ENCODE measurements at places on chromosomes 13 and 19.

DNA sequence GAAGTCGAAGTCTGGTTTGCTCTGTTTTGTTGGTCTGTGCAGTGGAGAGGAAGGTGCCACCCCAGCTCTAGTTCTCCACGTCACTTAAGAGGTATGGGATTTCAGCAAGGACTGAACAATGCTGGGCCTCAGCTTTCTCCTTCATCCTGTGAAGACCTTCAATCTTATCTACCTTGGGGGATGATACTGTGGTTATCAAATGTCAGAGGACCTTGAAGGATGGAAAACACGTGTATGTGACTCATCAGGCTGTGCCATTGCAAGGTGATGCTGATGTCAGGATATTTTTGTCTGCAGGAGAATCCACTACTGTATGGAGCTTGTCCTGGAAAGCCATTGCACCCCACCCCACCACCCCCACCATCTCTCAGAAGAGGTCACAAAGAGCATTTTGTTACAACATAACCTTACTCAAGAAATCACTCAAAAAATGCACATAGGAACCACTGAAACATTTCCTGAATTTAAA, 81.4 kb upstream of the UQCRFS1 start:
- no peak for DNase-seq

- no peak for DNase-seq
These were observed 195.4 kb downstream of the LACC1 start for GRCh38 chr13:44075113-44075512.

DNA sequence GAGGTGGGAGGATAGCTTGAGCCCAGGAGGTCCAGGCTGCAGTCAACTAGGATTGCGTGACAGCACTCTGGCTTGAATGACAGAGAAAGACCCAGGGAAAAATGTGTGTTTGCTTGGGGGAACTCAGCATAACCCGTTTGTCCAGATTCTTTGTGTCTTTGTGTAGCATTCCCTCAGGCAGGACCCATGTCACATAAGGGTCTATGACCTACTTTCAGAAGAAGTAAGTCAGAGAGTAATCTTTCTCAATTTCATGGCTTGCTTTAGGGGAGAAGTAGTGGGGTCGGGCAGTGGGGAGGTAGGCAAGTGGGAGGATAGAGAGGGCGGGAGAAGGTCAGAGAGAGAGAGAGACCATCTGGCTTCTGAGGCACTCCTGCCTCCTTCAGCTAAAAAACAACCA, 11.9 kb upstream of the PSPC1 start:
- no peak for DNase-seq

DNA sequence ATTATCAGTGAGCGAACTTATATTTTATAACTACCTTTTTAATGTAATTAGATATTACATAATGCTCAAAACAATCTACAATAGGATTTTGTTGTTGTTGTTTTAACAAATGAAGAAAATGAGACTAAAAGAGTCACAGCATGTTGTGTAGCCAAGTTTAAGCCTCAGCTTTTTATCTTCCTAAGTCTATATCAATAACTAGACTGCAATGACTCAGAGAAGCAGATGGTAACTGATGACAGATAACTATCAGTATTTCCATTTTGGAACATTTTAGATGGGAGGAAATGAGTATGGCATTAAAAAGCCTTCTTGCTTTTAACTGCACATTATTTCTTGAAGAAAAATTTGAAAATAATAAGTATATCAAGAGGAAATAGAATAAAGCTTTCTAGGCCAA, 825.2 kb downstream of the SLITRK1 start:
- DNase-seq: no peak

DNA sequence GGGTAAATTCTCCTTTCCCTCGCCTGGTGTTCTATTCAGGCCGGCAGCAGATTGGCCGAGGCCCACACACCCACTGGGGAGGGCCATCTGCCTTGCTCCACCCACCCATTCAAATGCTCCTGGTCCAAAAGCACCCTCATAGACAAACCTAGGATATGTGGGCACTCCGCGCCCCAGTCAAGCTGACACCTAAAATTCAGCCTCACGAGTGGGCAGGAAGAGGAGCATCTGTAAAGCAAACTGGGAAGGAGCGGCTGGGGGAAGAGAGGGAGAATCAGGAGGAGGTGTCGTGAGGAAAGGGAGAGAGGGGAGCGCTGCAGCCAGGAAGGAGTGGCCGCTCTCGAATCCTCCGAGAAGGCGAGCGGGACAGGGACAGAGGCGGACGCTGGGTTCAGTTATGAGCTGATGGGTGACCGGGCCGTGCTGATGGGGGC, 136.9 kb downstream of the USP12 start:
- DNase-seq: no peak

DNA sequence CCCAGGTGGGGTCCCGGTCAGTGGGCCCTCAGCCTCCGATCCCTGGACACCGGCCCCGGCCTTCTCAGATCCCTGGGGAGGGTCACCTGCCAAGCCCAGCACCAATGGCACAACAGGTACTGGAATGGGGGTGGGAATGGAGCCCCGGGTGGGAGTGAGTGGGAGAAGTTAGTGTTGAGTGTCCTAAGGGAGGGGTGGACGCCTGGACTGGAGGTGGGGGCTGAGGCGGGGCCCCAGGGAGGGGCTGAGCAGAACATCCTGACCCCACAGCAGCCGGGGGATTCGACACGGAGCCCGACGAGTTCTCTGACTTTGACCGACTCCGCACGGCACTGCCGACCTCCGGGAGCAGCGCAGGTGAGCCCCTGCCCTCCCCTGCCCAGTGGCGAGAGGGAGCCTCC, 17.7 kb downstream of the EPN1 start:
- DNase-seq: no peak

Data from NCI-H524 treated with DMSO at 0.1 percent for 48 hours (cell line).